ENCODE measurements at places on chromosomes 3 and 15.

- H3K36me3 ChIP-seq, result no peaks in the 10 kb centered on the region
- no peak overlapping the region for H3K4me3 ChIP-seq
- DNase-seq, result no peak
- H3K27ac ChIP-seq, result no peak overlapping the region
- H3K4me1 ChIP-seq, result peaks cover 6% of the 10 kb centered on the region
- no peaks in the 10 kb centered on the region for H3K27me3 ChIP-seq
Observed at GRCh38 chr3:178137831-178138230, 398.4 kb upstream of the KCNMB2 start.

DNA sequence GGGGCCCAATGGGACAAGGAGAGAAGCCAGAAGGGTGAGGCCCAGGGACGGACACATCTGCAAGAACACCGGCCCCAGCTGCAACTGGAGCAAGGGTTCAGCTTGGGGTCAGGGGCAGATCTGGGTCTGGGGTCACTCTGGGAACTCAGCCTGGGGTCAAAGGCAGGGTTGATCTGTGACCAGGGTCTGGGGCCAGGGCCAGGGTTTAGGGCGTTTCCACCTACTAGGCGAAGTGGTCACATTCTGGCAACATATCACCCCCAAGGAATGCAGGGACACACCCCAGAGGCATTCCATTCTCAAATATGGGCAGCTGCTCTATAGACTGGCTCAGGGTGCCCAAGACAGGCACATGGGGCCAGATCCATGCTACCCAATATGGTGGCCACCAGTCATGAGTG lies 9.0 kb downstream of the UROC1 start:
- no peaks in the 10 kb centered on the region for H3K4me1 ChIP-seq
- H3K4me3 ChIP-seq, result no peak overlapping the region
- DNase-seq, result no peak
- no peaks in the 10 kb centered on the region for H3K36me3 ChIP-seq
- no peak overlapping the region for H3K27ac ChIP-seq

- H3K4me1 ChIP-seq, result peaks cover 19% of the 10 kb centered on the region
- DNase-seq, result no peak
- no peak overlapping the region for H3K27ac ChIP-seq
- H3K36me3 ChIP-seq, result peaks cover 5% of the 10 kb centered on the region
Observed at GRCh38 chr15:67108122-67108961, 42.9 kb downstream of the SMAD3 start.

DNA sequence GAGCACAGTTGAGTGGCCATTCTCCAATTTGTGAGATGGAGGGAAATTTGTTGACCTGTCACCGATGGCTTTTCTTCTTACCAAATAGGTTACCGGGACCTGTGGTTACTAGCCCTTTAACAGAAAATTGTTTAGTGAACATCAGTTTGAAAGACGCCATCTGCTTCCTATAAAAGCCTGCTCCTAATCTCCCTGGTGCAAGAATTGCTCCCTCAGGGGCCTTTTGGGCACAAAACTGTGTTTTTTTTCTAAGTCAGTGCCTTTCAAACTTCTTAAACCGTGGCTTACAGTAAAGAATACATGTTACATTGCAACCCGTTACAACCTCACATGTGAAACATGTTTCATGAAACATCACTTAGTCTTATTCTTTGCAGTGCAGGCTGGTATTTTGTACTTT lies 15.0 kb downstream of the CACNA2D3 start:
- DNase-seq, result no peak
- no peak overlapping the region for H3K27ac ChIP-seq
- H3K27me3 ChIP-seq, result no peaks in the 10 kb centered on the region
- no peaks in the 10 kb centered on the region for H3K4me1 ChIP-seq
- no peak overlapping the region for H3K4me3 ChIP-seq

DNA sequence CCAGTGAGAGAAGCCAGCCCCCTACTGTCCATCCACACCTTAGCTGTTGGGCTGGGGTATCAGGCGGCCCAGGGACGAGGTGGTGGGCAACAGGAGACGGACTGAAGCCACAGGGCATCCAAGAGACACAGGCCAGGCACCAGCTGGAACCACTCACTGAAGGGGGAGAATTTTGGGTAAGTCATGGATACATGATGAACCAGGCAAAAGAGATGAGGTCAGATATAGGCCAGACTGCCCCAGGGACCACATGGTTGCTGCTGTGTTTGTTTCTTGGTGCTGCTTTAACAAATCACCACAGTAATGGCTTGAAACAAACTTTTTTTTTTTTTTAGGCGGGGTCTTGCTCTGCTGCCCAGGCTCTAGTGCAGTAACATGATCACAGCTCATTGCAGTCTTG lies 66.4 kb downstream of the SEMA5B start:
- no peak overlapping the region for H3K27ac ChIP-seq
- H3K27me3 ChIP-seq, result no peaks in the 10 kb centered on the region
- H3K36me3 ChIP-seq, result no peaks in the 10 kb centered on the region
- peaks cover 24% of the 10 kb centered on the region for H3K4me1 ChIP-seq
- no peak overlapping the region for H3K4me3 ChIP-seq

DNA sequence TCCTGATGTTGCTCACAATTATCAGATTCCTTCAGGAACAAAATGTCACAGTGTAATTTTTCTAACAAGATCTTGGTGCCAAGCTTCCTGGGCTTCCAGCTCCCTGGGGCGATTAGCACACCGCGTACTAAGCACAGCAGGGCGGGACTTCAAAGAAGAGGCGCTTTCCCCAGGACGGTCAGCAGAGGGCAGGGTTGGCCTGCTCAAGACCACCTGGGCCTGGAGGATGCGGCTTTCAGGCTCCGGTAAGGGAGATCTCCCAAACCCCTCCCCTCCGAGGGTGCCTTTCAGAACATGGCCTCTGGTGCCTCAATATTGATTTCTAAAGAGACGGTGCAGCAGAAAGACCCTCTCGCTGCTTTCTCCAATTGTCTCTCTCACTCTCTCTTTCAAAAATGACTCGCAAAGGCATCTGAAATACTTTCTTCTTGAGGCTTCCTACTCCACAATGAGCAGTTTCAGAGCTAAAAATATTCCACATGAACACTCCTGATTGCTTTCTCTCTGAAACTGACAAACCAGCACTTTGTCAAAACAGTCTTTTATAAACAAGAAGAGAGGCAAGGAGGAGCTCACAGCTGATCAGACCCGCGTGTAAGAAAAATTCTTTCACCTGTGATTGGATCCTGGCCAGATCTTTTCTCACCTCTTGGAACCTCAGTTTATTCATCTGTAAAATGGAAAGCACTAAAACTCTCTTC lies 154.0 kb downstream of the ADAMTS9 start:
- no peak overlapping the region for H3K27ac ChIP-seq
- H3K36me3 ChIP-seq, result peaks cover 5% of the 10 kb centered on the region
- peaks cover 28% of the 10 kb centered on the region for H3K4me1 ChIP-seq

- no peaks in the 10 kb centered on the region for H3K36me3 ChIP-seq
- H3K27ac ChIP-seq, result no peak overlapping the region
- H3K4me3 ChIP-seq, result no peak overlapping the region
Observed at GRCh38 chr3:122245513-122246174, 62.2 kb downstream of the CASR start.

DNA sequence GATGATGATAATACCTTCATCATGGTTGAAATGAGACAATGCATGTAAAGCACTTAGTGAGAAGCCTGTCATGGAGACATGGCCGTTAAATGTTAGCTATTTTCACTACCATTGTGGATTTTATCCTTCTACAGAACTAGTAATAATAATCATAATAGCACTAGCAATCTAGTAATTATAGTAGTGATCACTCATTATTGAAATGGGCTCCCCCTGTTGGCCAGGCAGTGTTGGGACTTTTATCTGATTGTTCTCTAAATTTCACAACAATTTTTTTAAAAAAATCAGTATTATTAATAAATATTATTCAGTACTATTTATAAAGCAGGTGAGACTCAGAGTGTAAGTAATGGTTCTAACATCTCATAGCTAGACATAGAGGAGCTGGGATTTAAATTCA lies 396.3 kb downstream of the IL5RA start:
- H3K36me3 ChIP-seq, result no peaks in the 10 kb centered on the region
- no peaks in the 10 kb centered on the region for H3K4me1 ChIP-seq
- H3K27me3 ChIP-seq, result no peaks in the 10 kb centered on the region
- no peak overlapping the region for H3K4me3 ChIP-seq

GRCh38 chr3:31882431-31882830 lies 98.6 kb downstream of the OSBPL10 start:
- no peak for DNase-seq
- H3K27ac ChIP-seq, result no peak overlapping the region
- no peaks in the 10 kb centered on the region for H3K27me3 ChIP-seq

DNA sequence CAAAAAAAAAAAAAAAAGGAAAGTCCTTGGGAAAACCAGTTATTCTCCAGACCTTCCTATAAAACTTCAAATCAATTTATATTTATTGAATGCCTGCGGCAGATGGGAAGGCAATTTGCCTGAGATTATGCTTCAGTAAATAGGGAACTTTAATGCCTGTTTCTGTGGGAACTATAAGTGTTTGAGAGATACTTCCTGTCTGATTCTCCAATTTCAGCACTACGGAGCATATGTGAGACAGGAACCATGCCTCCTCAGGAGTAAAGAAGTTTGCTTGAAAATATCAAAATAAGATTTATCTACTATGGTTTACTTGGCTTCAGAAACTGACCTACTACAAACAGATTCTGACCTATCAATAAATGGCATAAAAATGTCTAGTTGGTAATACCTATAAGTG lies 135.5 kb downstream of the CBLB start:
- H3K4me3 ChIP-seq, result no peak overlapping the region
- no peaks in the 10 kb centered on the region for H3K4me1 ChIP-seq
- H3K36me3 ChIP-seq, result peaks cover 5% of the 10 kb centered on the region
- no peak overlapping the region for H3K27ac ChIP-seq
- no peak for DNase-seq
- H3K27me3 ChIP-seq, result no peaks in the 10 kb centered on the region
